Vein endothelial cell (primary cell): ENCODE measurements at places on chromosomes 6 and 20. TPM values are rescaled to one million over a fixed set of nuclear protein-coding genes. Genes with fewer than 3 reads are reported as not detected.

ATP9A gene
- total RNA-seq = 33.3 and 40.5 TPM in 2 replicates

KCNK16 gene
- not detected in 2 replicates for total RNA-seq

MYH7B gene
- not detected in 2 replicates for total RNA-seq

BMP2 gene
- 23.8 and 34.2 TPM in 2 replicates for total RNA-seq
